T-helper 2 cell treated with Interferon-gamma antibody and Interleukin-4, amounts not matched to agents 5 μg/mL and 100 μg/mL, for 36 hours (primary cell): ENCODE measurements at places on chromosomes 12 and 14.
A peak's percentile ranks its signal among the peaks of the same experiment; 100 is the strongest.

- no peak for DNase-seq
These were observed 90.2 kb downstream of the KDM2B start for GRCh38 chr12:121490401-121491281.

DNA sequence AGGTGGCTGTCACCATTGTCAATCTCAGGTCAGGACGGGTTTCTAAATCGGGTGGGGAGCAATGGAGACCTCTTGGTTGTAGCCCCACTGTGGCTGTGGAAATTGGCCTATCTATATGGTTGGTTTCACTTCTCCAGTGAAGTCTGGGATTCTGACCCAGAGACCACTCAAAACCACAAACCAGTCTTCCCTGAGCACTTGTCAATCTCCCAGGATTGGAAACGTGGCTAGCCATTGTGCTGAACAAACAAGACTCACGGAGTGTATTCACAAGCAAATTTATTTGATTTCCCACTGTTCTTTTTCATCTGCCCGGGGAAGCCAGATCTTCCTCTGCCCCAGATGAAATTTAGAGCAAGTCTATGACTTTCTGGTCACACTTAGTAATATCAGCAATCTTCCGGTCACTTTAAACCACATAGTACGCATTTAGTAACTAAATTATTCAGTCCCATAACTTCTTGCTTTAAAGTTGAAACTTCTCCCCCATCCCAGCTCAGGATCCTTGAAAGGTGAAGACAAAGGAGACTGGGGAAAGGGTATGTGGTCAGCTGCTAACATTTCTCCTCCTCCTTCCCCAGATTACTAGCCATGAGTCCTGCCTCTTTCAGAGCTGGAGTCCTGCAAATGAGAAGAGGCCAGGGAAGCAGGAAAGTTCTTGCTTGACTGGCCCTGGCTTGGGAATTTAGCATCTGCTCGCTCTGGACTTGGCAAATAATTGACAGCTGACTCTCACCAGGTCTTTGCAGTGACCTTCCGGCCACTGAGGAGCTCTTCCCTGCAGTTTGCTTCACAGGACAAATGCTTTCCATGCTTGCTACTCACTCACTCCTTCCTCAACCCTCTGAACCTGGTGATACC, 123.2 kb upstream of the MAX start:
- DNase-seq, result no peak

- no peak for DNase-seq
These were observed 21.2 kb downstream of the ITGA7 start for GRCh38 chr12:55686366-55687010.

GRCh38 chr12:59844750-59845149, 248.9 kb downstream of the SLC16A7 start:
- no peak for DNase-seq

DNA sequence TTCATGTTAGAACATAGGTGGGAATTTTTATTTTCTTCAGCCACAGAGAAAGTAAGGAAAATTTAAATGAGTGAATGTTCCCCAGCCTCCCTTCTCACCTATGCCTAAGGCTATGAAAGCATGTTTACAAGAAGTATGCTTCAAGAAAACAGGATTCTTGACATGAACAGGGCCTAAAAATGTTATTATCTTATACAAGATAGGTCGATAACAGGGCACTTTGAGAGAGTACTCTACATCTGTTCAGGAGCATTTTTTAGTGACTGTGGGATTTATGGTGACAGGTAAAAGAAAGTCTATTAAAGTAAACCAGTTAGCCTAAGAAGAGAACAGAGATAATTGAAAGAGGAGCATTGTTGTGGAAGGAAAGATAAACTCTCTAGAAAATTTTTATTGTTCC, 222.9 kb upstream of the DAAM1 start:
- no peak for DNase-seq

GRCh38 chr12:14824012-14824634, 10.1 kb upstream of the SMCO3 start:
- no peak for DNase-seq

DNA sequence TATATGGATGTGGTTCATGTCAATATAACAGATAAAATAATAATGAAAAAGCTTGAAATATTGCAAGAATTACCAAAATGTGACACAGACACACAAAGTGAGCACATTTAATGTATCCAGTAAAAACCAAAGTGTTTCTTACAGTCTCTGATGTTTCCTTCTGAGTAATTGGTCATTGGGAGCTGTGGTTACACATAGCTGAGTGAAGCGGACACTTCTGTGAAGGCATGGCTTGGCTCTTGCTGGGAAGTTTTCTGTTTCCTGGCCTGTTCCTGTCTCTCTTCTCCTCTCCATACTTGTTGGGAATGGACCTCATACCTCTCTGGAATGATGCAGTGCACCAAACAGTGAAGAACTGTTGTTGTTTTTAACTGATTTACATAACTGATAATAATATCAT, 117.3 kb downstream of the BICD1 start:
- DNase-seq, result no peak

DNA sequence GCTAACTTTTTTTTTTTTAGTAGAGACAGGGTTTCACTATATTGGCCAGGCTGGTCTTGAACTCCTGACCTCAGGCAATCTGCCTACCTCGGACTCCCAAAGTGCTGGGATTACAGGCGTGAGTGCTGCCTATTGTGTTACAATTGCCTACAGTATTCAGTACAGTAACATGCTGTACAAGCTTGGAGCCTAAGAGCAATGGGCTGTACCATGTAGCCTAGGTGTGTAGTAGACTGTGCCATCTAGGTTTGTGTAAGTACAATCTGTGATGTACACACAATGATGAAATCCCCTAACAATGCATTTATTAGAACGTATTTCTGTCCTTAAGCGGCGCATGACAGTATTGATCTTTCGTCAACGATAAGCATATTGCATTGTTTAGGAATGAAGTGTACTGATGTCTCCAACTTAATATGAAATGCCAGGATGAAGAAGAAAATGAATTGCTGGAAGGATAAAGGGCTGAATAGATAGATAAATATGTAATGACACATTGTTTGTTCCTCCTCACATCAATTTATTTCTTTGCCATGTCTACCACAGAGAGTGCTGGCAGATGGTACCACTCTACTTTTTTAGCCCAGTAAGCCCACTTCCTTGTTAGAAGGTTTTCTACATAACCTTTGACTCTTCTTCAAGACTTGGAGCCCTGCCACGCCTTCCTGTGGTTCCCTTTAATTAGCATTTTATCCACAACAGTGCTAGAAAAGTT, 467.5 kb downstream of the VRK1 start:
- DNase-seq, result no peak

DNA sequence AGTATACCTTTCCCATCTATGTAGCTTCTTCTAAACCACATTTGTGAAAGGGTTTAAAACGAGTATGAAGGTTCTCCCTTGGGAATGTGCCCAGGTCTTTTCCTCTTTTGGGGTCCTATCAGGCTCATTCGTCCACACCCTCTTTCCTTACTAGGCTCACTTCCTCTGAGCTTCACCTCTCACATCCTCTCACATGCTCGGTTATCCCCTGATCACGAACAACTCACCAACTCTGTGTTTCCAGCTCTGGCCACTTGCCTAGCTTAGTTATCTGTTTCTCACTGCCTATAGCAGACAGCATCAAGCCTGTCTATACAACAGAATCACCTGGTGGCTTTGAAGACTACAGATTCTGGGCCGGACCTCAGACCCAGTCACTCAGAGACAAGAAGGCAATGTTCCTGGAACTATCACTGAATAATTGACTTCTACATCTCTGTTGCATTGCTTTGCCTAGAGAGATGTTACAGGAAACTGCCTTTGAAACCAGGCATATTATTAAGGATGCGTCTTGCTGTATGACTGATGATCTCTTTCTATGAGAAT, 158.2 kb downstream of the FOXN3 start:
- no peak for DNase-seq

DNA sequence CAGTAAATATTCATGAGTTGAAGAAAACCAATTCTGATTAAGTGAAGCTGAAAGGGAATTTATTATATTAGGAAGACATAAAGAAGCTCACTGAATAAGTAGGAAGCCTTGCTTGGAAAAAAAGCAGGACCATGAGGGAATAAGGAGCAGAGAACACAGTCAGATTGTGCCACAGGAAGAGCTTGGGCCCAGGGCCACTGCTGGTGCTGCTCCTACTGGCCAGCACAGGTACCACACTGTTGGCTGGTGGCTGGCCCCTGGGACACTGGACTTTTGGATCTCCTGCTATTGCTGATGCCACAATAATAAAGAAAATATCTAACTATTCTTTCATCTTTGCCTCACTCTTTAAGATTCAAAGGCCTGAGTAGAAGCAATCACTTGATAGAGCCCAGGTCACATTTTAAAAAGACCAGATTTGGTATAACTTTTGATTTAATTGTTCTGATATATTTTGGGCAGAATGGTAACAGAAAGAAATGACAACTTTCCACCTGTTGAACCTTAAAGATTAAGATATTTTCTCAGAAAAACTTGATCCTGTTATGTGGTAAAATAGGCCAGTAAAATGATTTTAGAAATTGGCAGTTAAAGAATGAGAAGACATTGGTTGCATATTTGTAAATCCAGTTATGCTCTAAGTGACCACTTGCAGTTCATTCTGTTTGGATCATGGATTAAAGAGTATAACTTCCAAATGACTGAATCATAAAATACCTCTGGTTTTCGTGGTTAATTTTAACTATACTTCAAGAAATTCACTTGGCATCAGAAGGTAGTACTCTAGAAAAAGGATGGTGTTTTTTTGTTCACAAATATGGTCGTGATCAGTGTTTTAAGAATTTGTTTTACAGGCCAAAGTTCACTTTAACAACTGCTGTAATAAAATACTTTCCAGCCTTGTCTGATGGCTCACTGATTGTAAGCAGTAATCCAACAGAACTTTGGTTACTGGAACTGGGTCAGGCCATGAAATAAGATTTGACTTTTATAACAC, 68.3 kb downstream of the DERA start:
- DNase-seq, result no peak

- DNase-seq, result peak; percentile 66
These were observed 2.6 kb downstream of the ITPK1 start for GRCh38 chr14:93112891-93113677.

GRCh38 chr12:9344541-9344940, 136.3 kb upstream of the PZP start:
- DNase-seq, result no peak

- no peak for DNase-seq
These were observed 499.9 kb downstream of the VRK1 start for GRCh38 chr14:97297100-97297499.

DNA sequence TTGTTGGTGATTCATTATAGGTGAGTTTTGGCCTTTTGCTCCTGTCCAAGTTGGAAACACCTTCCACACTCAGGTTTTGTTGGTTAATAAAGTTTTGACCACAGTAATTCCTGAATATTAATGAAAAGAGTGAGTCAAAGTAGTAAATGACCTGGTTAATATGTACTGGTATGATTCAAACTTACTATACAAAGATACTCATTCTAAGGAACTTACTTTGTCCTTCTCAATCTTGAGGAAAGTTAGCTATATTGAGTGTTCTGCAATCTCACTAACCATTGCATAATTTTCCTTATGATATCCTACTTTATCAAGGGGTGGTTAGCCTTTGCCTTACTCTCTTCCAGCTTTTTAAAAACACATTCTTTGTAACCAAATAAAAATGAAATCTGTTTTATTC, 20.9 kb upstream of the HECTD1 start:
- DNase-seq, result no peak

DNA sequence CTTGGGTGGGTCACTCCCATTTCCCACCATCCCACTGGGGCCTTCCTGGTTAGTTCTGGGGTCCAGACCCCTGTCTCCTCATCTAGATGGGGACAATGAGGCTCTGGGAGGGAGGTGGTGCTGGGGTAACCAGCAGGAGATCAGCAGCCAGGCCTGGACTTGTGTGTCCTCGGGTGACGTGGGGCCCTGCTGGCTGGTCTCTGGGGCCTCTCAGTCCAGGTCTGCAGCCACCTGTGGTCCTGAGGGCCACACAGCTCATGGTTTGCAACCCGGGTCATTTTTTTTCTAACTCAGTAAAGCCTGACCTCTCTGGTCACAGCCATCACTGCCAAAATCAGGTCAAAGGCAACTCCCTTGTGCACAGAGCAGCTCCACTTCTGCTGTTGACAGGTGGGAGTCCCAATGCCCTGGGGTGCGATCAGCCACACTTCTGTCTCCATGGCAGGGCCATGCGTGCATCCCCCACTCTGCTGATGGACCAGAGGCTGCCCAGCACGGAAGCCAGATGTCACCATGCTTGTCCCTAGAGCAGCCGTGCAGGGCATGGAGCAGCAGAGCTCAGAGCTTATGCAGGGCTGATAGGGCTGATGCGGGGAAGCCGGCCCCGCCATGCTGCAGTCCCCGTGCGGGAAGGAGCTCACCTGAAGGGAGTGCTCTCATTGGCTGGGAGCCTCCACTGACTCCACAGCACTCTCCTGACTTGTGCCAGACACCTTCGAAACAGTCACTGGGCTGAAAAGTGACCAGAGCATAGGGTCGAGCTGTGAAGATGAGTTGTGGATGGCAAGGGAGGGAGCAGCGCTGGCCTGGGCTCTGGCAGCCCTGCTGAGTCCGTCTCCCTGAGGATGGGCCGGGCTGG, 250.9 kb downstream of the ADGRD1 start:
- DNase-seq, result no peak

DNA sequence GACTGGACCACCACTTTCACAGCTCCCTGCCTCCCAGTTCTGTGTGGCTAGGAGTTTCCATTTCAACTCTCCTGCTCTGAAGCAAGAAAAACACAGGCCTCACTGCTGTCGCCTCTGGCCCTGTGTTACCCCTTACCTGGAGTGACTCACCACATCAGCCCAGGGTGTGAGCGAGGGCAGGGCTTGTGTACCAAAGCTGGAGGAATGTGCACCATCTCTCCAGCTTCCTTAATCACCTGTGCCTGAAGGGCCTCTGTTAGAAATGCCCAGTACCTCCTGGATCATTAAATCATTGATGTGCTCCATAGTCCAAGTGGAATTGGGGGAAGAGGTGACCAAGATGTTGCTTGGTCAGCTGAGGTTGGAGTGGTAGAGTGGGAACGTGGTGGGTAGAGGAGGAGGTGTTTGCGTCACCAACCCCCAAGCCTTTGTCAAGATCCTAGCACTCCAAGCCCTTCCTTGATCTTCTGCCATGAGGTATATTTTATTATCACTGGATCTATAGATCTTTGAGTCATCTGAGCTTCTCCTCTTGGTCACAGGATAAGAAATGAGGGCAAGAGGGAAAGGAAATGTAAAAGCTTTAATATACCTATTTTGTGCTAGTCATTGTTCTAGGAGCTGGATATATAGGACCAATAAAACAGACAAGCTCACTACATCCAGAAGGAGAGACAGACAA, 51.3 kb downstream of the SSPN start:
- no peak for DNase-seq

DNA sequence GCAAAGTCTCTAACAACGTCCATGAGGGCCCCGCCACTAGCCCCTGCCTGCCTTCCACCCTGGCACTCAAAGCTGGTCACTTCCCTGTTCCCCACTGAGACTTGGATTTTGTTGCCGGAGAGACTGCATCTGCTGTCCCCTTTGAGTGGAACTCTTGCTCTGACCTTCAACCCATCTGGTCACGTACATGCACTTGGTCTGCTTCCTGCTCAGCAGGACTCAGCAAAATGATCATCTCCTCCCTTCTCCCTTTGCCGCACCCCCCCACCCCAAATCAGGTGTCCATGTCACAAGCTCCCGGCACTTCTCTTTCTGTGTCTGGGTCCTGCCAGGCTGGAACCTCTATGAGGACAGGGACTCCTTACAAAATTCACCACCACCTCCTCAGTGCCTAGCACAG, 180.9 kb downstream of the CHST11 start:
- no peak for DNase-seq

- no peak for DNase-seq
These were observed 97.2 kb upstream of the SLC24A4 start for GRCh38 chr14:92225731-92226130.
